ENCODE measurements at places on chromosomes 2 and 18.

GRCh38 chr18:12861637-12862036 lies 22.4 kb downstream of the PTPN2 start:
- DNase-seq, result no peak

GRCh38 chr18:34522603-34523002 lies 187.5 kb upstream of the DTNA start:
- DNase-seq, result no peak

GRCh38 chr18:74427442-74428112 lies 29.5 kb downstream of the DIPK1C start:
- no peak for DNase-seq

- DNase-seq, result no peak
These were observed 11.5 kb downstream of the CCNYL1 start for GRCh38 chr2:207722773-207723424.

GRCh38 chr2:168422584-168422983 lies 33.5 kb upstream of the CERS6 start:
- DNase-seq, result no peak

- no peak for DNase-seq
These were observed 36.1 kb downstream of the MRPL35 start for GRCh38 chr2:86235196-86235980.

DNA sequence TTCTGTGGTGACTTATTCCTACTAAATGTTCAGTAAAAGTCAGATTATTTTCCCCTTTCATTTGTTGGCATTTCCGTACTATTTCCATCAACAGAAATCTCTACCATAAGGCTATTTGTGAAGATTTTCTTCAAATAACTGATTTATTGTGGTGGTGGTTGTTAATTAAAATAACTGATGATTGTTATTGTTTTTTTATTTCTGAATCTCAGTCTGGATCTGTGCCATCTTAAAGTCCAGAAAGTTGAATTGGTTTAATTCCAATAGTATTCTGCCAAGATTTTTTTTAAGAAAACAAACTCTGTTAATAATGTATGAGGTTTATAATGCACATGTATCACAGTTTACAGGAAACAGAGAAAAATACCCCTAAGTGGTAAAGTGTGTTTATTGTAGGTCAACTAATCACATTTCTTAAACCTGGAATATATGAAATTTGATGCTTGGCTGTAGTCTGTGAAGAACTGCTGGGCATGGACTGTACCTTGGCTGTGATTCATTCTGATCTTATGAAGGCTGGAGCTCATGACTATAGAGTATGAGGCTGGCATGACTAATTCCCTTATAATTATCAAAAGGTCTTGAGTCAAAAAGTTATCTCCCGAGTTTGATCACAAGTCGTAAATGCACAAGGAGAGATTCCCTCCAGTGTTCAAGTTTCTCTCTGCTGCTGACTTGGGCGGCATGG lies 134.2 kb upstream of the RND3 start:
- no peak for DNase-seq
